ENCODE measurements at places on chromosomes 2 and 18. TPM values are rescaled to one million over a fixed set of nuclear protein-coding genes. Genes with fewer than 3 reads are reported as not detected.

- ATAC-seq, result no peak
Observed at GRCh38 chr2:172261292-172261691, 158.6 kb upstream of the DLX2 start.

SERPINB10 gene
- total RNA-seq, result not detected

- no peak for ATAC-seq
Observed at GRCh38 chr2:193808877-193809276, 1614.1 kb upstream of the TMEFF2 start.

MYCN gene
- not detected for total RNA-seq

DNA sequence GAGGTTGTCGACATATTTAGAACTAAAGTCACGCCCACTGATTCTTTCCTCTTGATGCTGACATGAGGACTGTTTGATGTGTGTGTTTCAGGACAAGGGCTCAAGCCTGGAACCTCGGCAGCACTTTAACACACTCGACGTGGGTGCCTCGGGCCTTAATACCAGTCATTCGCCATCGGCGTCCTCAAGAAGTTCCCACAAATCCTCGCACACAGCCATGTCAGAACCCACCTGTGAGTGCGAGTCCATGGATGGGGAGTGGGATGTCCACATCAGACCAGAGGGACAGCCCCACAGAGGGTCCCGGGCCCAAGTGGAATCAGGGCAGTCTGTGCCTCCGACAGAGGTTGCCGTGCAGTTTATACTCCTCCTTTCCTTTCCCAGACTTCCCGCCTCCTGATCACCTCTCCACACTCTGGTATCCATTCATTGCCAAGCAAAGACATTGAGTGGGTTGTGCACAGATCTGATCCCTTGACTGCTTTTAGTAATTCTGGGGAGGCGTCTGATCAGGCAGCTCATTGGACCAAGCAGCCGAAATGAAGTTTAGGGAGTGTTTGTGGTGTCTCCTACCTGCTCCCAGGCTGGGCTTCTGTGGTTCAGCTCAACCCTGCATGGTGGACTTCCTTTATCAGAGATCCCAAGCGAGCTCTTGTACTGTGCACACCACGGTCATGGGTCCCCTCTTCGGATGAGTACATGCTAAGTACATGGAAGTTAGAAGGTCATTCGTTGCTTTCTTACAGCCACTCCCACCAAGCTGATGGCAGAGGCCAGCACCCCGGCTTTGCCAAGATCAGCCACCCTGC lies 27.2 kb upstream of the RPL31 start:
- no peak for ATAC-seq

CROCC2 gene
- total RNA-seq, result not detected

DNA sequence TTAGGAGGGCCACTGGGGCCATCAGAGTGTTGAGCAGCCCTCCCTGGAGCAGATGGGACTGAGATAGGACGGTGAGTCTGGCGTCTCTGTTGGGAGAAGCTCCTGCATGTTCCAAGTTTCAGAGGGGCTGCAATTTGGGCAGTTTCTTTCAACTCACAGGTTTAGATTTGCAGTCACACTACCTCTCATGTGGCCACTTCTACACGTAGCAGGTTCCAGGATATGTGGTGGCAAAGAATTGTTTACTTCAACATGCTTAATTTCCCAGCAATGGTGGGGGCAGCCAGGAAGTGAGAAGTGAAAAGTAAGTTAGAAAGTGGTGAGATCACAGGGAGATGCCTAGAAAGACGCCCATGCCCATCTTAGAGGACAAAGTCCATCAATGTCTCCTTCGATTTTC lies 9.3 kb downstream of the NCK2 start:
- peak; percentile 58 for ATAC-seq

- peak; percentile 28 for ATAC-seq
Observed at GRCh38 chr2:20106746-20107145, 55.3 kb upstream of the LAPTM4A start.

DNA sequence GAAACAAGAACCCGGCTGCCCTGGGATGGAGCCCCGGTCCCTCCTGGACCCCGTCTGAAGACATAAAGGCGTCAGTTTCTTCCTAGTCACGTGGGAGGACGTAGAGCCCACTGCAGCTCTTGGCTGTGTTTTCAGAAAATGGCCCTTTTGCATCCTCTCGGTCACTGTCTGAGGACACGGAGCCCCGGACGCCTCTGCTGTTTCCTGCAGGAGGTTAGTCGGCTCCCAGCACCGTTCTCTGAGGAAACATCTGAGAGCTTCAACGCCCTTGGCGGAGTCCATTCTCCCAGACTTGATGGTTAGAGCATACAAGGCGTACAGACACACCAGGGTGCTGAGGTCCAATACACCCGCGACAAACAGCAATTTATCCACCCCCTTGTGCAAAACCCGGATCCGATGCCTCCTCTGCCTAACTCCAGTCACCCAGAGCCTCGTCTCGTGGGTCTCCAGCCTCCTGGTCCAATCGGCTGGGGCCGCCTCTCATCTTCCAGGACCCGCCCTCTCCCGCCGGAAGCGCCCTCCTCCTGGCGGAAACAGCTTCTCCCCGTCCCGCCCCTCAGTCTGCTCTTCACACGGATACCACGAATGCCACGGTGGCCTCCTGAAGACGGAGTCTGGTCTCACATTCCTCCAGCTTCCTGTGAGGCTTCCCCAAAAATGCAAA lies 119.4 kb downstream of the TMEM18 start:
- ATAC-seq, result no peak
